ENCODE measurements at places on chromosomes 4 and X.

DNA sequence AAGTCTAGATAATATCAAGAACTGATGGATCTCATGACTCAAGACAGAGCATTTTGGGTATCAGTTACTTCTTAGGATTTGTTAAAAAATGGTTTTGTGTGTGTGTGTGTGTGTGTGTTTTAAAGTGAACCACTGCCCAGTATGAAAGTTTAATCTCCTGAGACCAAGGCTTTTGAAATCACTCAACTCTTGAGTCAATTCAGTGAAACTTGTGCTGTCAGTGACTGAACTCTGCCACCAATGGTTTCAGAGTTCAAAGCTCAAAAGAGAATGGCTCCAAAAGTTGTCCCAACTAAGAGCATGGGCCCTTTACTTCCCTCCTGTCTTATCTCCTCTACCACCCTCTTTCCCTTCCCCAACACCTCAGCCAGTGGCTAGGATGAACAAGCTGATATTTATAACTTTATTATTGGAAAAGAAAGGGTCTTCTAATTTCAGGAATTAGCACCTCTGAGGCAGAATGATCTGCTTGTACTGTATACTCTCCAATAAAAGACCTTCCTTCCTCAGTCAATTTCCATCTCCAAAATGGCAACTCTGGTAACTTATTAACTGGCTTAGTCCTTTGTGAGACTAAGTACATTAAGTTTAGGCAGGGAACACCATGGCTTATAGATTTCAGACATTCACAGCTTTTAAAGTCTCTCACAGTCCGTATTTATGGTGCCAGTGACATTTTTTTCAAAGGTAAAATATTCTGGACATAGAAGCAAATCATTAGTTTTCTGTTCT, 152.2 kb downstream of the REPS2 start:
- DNase-seq: no peak

GRCh38 chr4:110020139-110020538, 107.5 kb downstream of the EGF start:
- no peak for DNase-seq

GRCh38 chrX:69034451-69034850, 130.8 kb downstream of the PJA1 start:
- DNase-seq: no peak

DNA sequence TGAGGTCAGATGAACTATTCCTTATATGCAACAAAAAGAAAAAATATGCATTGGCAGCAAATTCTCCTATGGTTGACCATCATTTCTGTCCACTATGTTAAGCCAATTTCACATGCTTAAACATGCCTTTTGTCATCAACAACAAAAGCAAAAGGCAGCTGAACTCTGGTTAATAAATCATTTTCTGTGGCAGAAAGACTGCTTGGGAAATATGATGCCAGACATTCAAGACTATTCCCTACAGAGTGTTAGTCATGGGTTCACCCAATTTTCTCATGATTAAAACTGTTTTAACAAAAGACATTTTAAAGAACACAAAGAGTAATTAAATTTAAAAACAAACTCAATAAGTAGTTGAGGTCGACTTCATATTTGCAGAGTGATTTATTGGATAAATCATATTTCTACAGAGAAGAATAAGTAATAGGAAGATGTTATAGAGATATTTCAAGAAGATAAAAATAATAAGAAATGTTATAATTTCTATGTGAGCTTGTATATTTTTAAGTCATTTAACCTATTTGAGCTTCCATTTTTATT, 890.6 kb downstream of the STPG2 start:
- DNase-seq: no peak

GRCh38 chrX:78922754-78923153, 22.4 kb upstream of the P2RY10 start:
- DNase-seq: no peak

DNA sequence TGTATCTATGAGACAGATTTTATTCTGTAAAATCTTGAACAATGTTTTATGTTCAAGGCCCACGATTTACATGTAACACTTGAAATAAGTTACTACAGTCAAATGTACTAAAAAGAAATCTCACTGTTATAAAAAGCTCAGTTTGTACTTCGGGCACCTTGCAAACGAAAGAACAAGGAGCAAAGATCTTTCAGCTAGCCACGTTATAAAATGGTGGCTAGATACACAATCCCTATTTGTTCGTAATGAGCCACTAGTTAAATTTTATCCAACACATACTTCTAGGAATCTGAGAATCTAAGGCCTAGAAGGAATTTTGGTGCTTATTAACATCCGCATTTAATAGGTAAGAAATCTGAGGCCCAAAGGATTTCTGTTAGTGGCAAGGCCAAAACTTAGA, 2.5 kb downstream of the ARHGEF9 start:
- no peak for DNase-seq

- no peak for DNase-seq
Measured at GRCh38 chr4:142405695-142406498, 440.2 kb downstream of the INPP4B start.

- DNase-seq: no peak
Measured at GRCh38 chr4:38894322-38894982, 26.8 kb downstream of the FAM114A1 start.

GRCh38 chr4:142923619-142924018, 77.5 kb upstream of the INPP4B start:
- DNase-seq: no peak

GRCh38 chr4:3707423-3708102, 58.6 kb upstream of the ADRA2C start:
- DNase-seq: no peak

- DNase-seq: no peak
Measured at GRCh38 chr4:41257906-41258305, 1.2 kb downstream of the UCHL1 start.

GRCh38 chr4:153222707-153223426, 18.6 kb downstream of the TRIM2 start:
- no peak for DNase-seq

DNA sequence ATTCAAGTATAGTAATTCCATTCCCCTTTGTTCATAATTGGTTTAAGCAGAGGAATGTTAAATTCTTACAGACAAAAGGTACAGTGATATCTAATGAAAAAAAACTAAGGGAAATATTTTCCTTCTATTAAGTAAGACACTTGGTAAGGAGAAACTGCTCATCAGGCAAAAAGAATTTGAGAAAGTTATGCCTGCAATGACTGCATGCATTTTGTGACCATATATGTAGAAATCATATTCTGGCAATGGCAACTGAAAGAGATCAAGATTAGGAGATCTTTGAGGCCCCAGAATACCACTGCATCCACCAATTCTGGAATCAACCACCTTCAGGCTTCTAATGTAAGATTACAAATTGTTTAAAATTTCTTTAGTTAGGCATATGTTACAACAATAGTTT, 364.8 kb downstream of the PCDH10 start:
- no peak for DNase-seq

DNA sequence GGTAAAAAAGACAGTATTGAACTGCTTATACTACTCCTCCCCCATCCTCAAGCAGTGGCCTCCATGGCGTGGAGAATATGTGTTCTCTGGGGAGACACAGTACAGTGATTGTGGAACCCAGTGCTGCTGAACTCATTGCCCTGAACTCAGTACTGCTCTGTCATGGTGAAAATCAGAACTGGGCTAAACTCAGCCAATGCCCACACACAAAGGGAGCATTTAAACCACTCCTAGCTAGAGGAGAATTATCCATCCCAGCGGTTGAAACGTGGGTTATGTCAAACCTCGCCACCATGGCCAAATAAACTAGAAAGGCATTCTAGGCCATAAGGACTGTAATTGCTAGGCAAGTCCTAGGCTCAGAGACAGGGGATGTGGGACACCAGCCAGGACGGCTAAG, 131.8 kb downstream of the SPOCK3 start:
- DNase-seq: no peak

- no peak for DNase-seq
Measured at GRCh38 chr4:175745329-175745728, 66.7 kb downstream of the GPM6A start.

DNA sequence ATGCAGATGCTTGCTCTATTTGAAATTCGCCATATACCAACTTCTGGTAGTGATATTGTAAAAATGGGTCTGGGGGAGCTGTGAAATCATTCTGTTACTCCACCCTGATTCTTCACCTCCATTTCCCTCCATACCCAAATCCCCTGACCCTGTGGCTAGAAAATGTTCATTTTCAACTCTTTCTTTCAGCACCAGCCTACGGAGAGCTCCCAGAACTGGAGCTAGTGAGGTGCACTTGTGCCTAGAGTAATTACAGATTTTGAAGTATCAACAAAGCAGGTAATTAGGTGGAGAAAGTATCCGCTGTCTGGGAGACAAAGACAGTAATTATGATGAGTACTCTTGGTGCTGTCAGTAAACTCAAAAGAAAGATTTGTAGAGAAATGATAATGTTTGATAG, 8.1 kb downstream of the ARHGAP36 start:
- DNase-seq: no peak

- DNase-seq: no peak
Measured at GRCh38 chr4:77347351-77347966, 190.5 kb downstream of the CCNG2 start.

Data from activated T-helper 9 cell treated with anti-CD3 and anti-CD28 coated beads, Interleukin-2, amount 50 U/mL, for 16 hours (primary cell).